ENCODE measurements at places on chromosomes 1 and 21. TPM values are rescaled to one million over a fixed set of nuclear protein-coding genes. Genes with fewer than 3 reads are reported as not detected.

The CLCA1 gene
- not detected for total RNA-seq

The WLS gene
- total RNA-seq = 128 TPM

The DIP2A gene
- total RNA-seq = 32.6 TPM

DNA sequence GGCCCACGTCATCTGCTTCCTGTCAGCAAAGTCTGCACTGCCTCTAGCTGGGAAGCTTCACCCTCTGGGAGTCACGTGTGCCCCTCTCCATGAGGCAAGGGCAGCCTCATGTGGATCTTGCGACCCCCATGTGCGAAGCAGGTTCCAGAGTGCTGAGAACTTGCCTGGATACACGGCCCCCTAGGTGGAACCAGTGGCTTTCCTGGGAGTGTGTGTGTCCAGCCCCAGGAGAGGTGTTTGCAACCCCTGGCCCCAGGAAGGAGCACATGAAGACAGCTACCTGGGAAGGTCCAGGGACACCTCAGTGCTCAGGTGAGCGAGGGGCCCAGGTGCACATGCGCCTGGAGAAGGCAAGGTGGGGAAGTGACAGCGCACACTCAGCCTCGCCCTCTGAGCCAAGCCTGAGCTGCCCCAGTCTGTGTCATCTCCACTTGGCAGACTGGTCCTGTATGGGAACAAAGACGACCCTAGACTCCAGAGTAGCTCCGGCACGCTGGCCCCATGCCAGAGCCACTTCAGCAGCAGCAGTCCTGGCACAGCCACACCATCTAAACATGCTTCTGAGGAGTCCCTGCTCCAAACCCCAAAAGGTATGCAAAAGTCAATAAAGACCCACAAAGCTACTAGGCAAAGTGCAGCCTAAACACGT, 8.9 kb downstream of the LSS start:
- H3K27me3 ChIP-seq = no peaks in the 10 kb centered on the region
- H3K36me3 ChIP-seq = peaks cover 68% of the 10 kb centered on the region
- no peak overlapping the region for H3K27ac ChIP-seq
- no peaks in the 10 kb centered on the region for H3K4me1 ChIP-seq
- peak; percentile 74 for DNase-seq

- H3K27me3 ChIP-seq = no peaks in the 10 kb centered on the region
- H3K36me3 ChIP-seq = no peaks in the 10 kb centered on the region
- no peak overlapping the region for H3K4me3 ChIP-seq
- no peaks in the 10 kb centered on the region for H3K4me1 ChIP-seq
These were observed 10.1 kb upstream of the DISP3 start for GRCh38 chr1:11468878-11469277.

- no peaks in the 10 kb centered on the region for H3K4me1 ChIP-seq
- H3K27me3 ChIP-seq = no peaks in the 10 kb centered on the region
- no peak overlapping the region for H3K27ac ChIP-seq
These were observed 67.9 kb downstream of the KLHDC7A start for GRCh38 chr1:18548643-18549042.

DNA sequence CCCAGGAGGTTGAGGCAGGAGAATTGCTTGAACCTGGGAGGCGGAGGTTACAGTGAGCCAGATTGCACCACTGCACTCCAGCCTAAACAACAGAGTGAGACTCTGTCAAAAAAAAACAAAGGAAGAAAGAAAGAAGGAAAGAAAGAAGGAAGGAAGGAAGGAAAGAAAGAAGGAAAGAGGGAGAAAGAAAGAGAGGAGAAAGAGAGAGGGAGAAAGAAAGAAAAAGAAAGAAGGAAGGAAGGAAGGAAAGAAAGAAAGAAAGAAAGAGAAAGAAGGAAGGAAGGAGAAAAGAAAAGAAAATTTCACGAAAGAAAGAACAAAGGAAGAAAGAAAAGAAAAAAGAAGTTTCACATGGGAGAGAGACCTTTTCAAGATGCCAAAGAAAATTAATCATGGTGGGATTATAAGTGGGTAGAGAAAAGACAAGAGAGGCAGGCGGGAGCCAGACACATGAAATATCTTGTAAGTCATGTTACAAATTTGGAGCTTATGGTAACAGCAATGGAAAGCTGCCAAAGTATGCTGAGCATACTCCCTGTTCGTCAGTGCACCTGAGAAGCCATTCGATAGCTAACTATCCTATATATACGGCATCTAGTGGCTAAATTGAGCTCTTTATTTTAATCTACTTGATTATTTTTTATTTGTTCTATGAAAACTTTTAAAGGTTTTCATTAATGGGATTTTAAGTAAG, 41.3 kb upstream of the TNFSF4 start:
- DNase-seq = no peak
- H3K27ac ChIP-seq = no peak overlapping the region
- H3K4me1 ChIP-seq = no peaks in the 10 kb centered on the region
- no peak overlapping the region for H3K4me3 ChIP-seq
- H3K27me3 ChIP-seq = no peaks in the 10 kb centered on the region

- H3K36me3 ChIP-seq = no peaks in the 10 kb centered on the region
- H3K27ac ChIP-seq = no peak overlapping the region
These were observed 52.3 kb downstream of the RAP1A start for GRCh38 chr1:111671852-111672251.
